ENCODE measurements at places on chromosomes 12 and 14.

- no peaks in the 10 kb centered on the region for H3K4me1 ChIP-seq
- no peak overlapping the region for H3K4me3 ChIP-seq
- no peaks in the 10 kb centered on the region for H3K36me3 ChIP-seq
- H3K27me3 ChIP-seq: peaks cover 22% of the 10 kb centered on the region
- no peak for DNase-seq
Observed at GRCh38 chr12:70749931-70750330, 112.7 kb upstream of the PTPRB start.

- no peaks in the 10 kb centered on the region for H3K27me3 ChIP-seq
- no peak overlapping the region for H3K27ac ChIP-seq
- H3K36me3 ChIP-seq: no peaks in the 10 kb centered on the region
- H3K4me3 ChIP-seq: no peak overlapping the region
- DNase-seq: no peak
- peaks cover 10% of the 10 kb centered on the region for H3K4me1 ChIP-seq
Observed at GRCh38 chr14:47935332-47935731, 259.9 kb upstream of the MDGA2 start.

DNA sequence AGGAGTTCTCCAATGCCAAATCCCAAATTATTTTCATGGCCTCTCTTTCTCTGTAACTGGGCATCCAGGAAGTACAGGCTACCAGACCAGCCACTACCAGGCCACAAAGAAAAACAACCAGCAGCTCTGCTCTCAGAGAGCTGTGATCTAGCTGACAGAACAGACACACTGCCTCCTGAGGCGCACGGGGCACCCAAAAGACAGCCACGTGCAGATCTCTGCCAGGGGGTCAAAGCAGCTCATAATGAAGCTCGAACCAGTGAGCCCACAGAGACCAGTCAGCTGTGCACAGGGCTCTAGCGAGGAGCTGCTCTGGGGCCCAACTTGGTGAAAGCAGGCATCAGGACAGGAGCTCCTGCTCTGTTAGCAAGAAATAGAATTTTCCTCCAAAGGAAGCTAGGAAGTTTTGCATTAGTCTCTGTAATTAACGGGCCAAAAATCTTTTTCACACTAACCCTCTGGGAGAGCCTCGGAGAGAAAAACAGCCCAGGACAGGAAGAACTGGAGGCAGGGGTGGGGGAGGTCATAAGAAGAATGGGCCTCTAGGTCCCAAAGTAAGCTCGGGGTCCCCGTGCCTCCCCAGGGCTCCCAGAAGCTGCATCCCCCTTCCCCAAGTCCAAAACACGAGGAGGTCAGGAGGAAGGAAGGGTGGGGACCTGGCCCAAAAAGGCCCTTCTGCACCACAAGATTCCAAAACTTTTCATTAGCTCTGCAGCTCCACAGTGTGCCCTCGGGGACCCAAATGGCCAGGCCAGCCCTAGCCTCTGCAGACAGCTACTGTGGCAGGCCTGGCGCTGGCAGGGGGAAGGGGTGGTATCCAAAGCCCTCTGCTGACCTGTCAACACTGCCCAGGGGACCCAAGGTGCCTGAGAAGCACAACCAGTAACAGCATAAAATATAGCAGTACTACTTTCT is 30.2 kb downstream of the ACTN1 start:
- no peak for DNase-seq
- no peak overlapping the region for H3K4me3 ChIP-seq
- peaks cover 16% of the 10 kb centered on the region for H3K4me1 ChIP-seq
- peaks cover 8% of the 10 kb centered on the region for H3K27me3 ChIP-seq
- no peak overlapping the region for H3K27ac ChIP-seq
- H3K36me3 ChIP-seq: no peaks in the 10 kb centered on the region

DNA sequence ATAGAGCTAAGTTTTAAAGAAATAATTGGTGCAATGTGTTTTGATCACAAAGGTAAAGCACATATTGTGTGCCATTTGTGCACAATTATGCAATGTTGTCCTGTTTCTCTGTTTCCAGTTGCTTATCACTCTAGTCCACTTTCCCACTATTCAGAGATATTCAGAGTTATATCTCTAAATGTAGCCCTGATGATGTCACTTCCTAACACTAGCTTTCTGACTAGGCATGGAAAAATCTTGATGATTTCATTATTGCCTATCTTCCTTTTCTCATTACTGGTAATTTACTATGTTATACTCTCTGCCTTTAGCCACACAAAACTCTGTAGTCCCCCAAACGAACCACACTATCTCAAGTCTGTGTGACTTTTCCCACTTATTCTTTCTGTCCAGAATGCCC is 221.2 kb downstream of the TRHDE start:
- DNase-seq: no peak
- no peaks in the 10 kb centered on the region for H3K36me3 ChIP-seq
- H3K4me3 ChIP-seq: no peak overlapping the region
- H3K4me1 ChIP-seq: no peaks in the 10 kb centered on the region

DNA sequence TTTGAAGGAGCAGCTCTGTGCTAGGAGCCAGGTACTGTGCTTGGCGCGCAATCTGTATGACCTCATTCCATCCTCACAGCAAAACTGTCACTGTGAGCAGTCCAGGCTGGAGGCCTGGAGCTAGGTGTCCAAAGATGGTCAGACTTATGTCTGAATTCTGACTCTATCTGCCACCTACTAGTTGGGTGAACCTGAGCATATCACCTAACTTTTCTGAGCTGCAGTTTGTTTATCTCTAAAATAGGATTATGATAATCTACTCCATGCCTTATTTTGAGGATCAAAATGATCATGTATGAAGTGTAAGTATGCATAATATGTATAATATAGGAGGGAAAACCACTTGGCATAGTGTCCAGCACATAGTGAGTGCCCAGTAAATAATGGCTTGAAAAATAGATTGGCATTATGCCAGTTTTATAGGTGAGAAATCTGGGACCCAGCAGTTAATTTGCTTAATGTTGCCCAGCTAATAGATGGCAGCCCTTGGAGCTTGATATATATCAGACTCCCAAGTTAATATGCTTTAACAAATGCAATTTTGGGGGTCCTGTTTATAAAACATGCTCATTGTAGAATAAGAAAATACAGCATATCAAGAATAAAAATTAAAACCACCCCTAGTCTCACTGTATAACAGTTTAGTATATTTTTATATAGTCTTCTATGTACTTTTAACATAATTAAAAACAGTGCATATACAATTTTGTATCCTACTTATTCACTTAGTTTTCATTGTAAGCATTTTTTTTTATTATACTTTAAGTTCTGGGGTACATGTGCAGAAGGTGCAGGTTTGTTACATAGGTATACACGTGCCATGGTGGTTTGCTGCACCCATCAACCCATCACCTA is 4.5 kb upstream of the JPH4 start:
- H3K4me3 ChIP-seq: no peak overlapping the region
- no peak overlapping the region for H3K27ac ChIP-seq
- no peaks in the 10 kb centered on the region for H3K36me3 ChIP-seq
- no peak for DNase-seq

DNA sequence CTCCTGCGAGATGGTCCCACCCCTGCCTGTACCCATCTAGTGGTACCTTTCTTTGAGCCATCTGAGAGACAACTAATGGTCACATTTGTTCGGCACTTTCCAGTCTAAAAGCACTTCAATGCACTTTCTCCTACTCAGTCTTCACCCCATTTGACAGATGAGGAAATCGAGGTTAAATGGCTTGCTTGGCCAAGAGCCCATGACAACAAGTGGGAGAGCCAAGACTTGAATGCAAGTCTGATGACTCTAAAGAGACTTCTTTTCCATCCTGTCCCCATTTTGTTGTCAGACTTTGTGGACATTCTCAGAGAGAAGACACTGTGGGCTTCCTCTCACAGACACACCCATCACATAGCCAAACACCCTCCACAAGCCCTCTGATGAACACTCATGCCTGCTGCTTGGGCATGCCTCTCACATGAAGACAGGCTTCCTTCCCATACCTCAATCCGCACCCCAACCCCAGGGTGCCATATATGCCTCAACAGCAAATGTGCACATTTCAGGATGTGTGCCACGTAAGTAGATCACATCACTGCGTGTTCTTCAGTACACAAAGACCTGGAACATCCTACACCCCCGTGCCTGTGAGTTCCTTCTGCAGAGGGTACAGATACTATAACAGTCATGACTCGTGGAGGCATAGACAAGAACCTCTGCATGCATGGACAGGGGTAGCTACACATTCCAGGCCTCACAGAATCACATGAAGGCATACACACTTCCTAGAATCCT is 805 bp downstream of the MYH7 start:
- no peaks in the 10 kb centered on the region for H3K4me1 ChIP-seq
- no peak overlapping the region for H3K27ac ChIP-seq
- no peak for DNase-seq
- H3K27me3 ChIP-seq: peaks cover 35% of the 10 kb centered on the region
- H3K4me3 ChIP-seq: no peak overlapping the region
- H3K36me3 ChIP-seq: no peaks in the 10 kb centered on the region

Measured in stimulated activated naive B cell treated with anti-CD40 and anti-IgM and Interleukin-4, amounts not matched to agents 10 μg/mL and 1 μg/mL and 100 μg/mL, for 72 hours (primary cell).